ENCODE measurements at places on chromosomes 16 and 17.

DNA sequence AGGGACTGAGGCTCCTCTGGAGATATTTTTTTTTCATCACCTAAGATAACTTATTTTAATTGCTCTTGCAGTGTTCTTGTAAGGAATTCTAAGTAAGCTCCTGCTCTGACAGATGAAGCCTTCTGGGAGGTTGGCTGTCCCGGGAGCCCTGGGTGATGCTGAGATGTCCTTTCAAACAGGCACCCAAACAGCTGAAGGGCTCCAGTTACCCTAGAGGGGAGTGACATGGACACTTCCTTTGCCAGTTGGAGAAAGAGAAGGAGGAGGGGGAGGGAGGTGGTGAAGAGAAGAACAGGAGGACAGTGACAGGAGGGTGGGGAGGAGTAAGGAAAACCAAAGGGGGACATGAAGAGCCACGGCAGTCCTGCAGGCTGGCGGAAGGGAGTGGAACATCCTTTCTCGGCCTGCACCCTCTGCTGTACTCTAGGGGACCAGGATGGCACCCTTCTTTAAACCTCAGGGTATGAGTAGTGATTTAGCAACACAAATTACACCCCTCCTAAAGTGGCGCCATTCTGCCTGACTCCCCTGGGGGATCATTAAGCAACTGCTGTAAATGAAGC lies 51.8 kb downstream of the MYH3 start:
- no peak for DNase-seq

- DNase-seq: no peak
Measured at GRCh38 chr17:64073771-64074703, 53.6 kb upstream of the ICAM2 start.

- DNase-seq: no peak
Measured at GRCh38 chr16:82628711-82629110, 1.9 kb downstream of the CDH13 start.

GRCh38 chr16:47734987-47735594 lies 274.0 kb downstream of the PHKB start:
- DNase-seq: no peak
